Gastroesophageal sphincter (tissue), 4 donors: ENCODE measurements at places on chromosomes 2 and 18.

DNA sequence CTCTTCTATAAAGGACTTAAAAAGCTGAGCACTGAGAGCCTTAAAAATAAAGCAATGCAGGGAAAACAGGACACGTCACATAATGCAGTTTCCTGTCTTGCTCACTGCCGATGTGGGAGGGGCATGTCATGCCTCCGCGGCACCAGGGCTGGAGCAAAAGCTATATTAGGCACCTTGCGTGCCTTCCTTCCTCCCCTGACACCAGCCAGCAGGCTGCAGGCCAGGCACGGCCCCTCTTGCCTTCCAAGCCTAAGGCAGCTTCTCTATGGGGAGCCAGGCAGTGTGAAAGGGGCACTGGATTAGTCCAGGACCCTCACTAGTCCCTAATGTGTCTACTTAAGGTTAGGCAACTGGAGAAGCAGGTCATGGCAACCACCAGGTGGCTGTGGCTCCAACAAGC lies 26.3 kb downstream of the MRPL35 start:
- peak; percentile 78 for ATAC-seq

DNA sequence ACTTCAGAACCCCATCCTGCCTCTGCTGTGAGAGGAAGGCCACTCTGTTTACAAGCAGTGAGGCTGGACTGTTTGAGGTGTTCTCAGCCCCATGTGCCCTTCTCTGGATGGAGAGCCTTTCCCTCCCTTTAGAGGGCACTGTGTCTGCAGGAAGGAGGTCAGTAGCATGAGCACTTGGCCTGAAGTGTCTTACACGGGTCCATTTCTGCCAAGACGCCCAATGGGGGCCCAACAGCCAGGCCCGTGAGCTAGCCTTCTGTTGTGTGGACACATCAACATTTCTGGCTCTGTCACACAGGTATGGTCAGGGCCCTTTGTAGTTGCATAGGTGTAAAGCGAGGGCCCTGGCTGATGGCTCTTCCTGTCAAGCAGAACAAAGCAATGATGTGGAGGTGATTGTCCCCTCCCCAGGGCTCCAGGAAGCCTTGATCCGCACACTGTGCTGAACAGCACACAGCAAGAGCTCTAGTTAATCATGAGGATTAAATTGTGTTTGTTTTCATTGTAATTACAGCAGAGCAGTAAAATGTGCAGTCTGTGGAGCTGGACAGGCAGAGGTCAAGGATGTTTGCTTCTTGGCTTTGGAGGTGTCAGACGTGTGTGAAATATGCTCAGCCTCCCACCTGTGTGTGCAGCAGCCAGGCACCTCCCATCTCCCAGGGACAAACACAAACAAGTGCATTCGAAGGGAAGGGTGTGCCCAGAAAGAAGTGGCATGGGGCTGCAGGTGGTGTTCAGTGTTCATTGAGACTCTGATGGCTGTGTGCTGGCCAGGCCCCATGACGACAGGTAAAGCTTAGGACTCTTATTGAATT lies 132.1 kb downstream of the SH3RF3 start:
- no peak for ATAC-seq

GRCh38 chr2:9092383-9093282 lies 89.1 kb upstream of the MBOAT2 start:
- no peak for ATAC-seq

DNA sequence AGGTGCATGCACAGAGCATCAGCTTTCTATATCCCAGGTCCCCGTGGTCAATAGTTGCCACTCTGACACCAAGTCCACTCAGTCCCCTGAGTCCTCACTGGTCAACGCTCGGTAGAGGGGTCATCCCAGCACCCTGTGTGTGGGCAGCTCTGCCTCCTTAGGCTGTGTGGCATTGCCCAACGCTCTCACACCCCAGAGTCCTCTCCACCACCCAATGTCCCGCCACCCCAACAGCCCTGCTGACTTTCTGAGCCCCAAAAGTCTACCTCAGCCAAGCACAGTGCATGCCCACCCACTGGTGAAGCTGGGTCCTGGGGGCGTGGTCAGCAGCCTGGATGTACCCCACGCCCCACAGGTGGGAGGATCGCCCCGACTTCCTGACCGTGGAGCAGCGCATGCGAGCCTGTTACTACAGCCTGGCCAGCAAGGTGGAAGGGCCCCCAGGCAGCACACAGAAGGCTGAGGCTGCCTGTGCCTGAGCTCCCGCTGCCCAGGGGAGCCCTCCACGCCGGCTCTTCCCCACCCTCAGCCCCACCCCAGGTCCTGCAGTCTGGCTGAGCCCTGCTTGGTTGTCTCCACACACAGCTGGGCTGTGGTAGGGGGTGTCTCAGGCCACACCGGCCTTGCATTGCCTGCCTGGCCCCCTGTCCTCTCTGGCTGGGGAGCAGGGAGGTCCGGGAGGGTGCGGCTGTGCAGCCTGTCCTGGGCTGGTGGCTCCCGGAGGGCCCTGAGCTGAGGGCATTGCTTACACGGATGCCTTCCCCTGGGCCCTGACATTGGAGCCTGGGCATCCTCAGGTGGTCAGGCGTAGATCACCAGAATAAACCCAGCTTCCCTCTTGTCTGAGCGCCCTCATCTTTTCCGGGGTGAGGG lies 25.9 kb downstream of the ZAP70 start:
- no peak for ATAC-seq

GRCh38 chr18:49833814-49834213 lies 20.5 kb upstream of the ACAA2 start:
- no peak for ATAC-seq

DNA sequence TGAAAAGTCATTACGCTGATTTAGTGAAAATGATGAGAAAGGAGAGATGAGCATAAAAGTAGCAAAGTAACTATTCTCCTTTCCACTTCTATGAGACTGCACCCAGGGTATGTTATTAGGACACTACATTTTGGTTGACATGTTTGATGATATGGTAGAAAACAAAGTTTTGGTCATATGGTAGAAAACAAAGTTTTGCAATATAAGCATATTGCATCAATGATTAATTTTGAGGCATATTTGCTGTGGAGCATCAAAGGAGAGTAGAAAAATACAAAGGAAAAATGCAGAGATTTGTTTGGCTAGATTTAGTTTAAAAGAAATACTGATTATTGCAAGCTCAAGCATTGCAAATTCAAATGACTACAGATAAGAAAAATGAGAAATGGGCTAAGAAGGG lies 182.1 kb downstream of the KCNH7 start:
- ATAC-seq: no peak

DNA sequence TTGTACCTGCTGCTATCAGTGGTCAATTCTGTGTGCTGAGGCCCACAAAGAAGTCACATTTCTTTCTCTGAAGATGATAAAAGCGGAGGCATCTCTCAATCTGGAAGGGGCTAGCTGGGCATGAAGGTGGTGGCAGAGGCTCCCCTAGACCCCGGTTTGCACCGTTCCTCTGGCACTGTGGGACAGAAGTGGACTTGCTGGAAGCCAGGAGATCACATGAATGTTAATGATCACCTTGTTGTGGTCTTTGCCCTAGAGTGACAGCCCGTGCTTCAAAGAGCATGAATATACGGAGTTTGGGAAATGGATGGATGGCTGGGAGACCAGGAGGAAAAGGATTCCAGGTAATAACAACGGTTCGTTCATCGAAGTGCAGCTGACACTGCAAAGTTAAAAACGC lies 20.2 kb downstream of the ALLC start:
- ATAC-seq: no peak

DNA sequence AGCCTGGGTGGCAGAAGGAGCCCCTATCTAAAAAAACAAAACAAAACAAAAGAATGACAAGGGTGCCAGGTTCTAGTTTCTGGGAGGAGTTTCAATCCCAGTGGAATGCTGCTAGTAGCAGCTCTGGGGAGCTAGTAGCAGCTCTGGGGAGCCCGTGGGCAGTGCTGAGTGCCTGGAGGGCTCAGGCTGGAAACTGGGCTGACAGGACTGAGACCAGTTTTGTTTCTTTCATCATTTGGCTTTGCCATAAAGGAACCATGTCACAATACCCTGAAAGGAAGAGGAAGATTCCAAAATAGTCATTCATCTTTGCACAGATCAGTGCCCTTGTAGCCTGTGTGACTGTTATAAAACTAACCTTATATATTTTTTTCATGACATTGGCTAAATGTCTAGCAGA lies 10.6 kb downstream of the MFSD6 start:
- ATAC-seq: no peak

- ATAC-seq: no peak
Measured at GRCh38 chr2:239803102-239803765, 221.9 kb downstream of the NDUFA10 start.

DNA sequence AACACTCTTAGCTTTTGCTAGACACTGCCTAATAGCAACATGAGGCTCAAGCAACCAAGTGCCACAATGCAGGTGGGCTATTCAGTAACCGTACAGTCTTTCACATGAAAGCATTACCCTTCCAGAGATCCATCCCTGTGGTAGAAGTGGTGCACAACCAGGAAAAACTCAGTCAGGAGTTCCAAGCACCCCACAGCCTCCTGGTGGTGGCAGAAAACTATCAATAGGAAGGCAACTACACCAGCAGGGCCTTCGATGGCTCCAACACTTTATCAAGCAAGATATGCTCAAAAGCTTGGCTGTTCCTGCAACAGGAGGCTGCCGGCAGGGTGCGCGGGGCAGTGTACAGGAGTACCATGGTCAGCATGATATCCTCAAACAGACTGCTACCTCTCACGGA lies 176.1 kb upstream of the DLGAP1 start:
- no peak for ATAC-seq

DNA sequence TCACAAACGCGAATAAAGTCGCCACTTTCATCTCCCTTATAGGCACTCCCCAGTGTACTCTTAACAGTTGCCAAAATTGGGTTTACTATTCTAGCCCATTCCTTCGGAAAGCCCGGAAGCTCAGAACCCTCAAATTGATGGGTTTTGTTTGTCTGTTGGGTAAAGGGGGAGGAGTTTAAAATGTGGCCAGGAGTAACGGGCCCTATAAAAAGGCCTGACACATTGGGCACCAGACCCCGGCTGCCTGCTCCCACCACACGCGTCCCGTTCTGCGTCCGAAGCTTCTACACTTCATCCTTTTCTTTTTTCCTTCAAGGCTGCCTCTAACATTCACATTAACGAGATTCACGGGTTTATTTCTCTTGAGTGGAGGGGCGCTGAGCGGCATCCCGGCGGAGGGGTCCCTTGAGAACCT lies 837 bp downstream of the NHEJ1 start:
- ATAC-seq: no peak

- peak; percentile 17 for ATAC-seq
Measured at GRCh38 chr2:148978026-148978685, 60.3 kb upstream of the LYPD6B start.

DNA sequence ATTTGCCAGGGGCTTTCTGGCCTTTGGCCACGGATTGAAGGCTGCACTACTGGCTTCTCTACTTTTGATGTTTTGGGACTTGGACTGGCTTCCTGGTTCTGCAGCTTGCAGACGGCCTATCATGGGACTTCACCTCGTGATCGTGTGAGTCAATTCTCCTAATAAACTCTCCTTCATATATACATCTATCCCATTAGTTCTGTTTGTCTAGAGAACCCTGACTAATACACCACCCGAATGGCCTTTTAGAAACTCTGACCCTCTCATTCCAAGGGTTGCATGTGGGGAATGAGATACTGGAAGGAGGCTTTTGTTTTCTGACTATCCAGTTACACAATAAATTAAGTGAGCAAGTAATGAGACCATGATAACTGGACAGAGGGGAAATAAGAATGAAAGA lies 430.7 kb downstream of the CDH2 start:
- ATAC-seq: no peak

DNA sequence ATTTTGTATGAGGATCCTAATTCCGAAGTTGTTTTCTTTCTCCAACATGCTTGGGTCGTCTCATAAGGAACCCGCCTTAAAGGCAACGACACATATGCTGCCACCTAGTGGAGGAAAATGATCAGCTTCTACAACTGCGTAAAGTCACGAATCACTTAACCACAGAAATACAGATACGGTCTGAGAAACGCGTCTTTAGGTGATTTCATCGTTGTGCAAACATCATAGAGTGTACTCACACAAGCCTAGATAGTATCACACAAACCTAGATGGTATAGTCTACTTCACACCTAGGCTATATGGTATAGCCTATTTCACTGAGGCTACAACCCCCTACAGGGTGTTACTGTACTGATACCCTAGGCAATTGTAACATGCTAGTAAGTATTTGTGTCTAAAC lies 13.1 kb downstream of the GNLY start:
- ATAC-seq: peak; percentile 28

GRCh38 chr18:13003466-13003896 lies 12.3 kb downstream of the CEP192 start:
- ATAC-seq: no peak

DNA sequence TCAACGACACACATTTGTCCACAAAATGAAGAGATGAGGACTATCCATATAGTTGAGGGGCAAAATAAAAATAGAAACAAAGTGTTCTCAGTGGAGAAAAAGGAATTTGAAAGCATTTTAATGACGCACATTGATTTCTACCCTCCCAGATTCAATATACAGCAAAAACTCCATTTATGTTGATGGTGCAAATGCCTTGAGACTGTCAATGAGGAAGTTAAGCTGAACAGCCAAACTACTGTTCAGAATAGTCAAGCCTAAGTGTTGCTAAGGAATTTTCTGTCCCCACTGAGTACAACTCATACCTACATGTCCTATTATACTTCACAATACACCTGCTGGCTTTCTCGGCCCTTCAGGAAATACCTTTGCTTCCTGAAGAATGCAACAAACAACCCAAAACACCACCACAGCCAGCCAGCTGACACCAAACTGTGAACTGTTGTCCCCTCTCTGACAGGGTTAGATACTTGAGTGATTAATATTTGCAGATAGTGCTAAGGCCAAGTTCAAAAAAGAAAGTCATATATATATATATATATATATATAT lies 27.8 kb upstream of the DARS1 start:
- no peak for ATAC-seq

DNA sequence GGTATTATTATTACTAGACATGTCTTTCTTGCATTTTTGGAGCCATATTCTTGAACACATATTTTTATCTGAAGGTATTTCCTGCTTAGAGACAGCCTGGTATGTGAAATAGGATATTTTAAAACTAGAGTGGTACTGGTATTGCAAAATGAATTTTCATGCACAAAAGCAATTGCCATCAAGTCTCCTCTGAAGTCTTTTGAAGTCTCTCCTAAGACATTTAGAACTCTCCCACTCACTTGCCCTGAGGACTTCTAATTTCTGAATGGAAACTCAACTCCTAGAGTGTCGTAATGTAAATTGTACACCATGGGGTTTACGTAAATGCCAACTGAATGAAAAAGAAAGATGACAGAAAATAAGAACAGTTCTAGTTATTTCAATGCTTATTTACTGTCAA lies 967.0 kb downstream of the DCDC2C start:
- ATAC-seq: no peak

GRCh38 chr2:176854878-176855277 lies 357.7 kb upstream of the HNRNPA3 start:
- no peak for ATAC-seq
